ENCODE measurements at places on chromosomes 3 and 15.

- no peak for DNase-seq
Observed at GRCh38 chr3:12231431-12231830, 57.4 kb upstream of the PPARG start.

GRCh38 chr15:28014623-28015200, 84.4 kb downstream of the OCA2 start:
- DNase-seq: no peak

DNA sequence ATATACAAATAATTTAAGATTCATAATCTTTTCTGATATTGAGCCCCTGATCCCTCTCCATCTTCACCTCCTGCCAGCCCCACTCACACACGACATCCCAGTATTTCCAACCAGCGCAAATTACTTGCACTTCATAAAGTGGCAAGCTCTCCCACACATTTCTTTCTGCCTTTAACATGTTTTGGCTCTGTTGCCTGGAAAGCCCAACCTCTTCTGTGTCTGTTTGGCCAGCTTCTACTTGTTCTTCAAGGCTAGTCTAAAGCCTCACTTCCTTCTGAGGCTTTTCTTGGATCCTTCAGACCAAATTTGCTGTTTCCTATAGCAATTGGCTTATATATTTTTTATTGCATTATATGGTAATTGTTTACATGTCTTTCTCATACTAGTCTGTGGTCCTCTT, 5.1 kb upstream of the TM6SF1 start:
- DNase-seq: no peak

DNA sequence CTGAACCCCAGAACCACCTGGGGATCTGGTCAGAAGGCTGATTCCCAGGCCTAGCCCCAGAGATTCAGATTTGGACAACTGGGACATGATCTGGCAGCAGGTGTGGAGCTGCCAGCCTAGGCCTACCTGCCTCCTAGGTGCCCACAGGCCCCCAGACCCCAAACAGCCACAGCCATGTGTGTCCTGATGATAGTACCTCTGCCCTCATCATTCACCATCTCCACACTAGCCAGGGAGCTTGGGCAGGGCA, 34.7 kb downstream of the HMCES start:
- no peak for DNase-seq

DNA sequence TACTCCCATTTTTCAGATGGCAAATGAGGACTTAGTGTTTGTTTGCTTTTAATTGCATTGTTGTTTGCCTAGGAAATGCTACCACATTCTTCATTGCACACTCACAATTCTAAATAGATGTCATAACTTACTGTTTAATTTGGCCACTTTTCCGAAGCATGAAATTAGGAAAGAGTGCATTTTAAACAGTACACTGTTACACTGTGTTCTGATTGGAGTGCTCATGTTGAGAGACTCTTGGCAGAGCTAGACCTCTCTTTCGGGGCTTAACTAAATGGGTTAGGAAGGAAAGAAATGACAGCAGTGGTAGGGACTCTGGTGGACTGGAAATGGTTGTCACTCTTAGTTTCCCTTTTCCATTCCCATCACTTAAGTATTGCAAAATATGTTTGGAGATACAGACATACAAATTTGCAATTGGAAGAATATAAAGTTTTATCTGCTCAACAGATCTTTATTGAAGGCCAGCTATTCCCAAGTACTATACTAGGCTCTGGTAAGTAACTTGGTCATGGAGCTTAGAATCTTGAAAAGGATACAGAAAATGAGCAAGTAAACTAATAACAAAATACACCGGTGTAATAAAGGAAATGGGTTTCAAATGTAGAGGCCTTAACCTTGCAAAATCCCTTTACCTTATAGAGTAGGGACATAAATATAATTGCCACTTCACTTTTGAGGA, 90.2 kb downstream of the DCUN1D1 start:
- no peak for DNase-seq

- no peak for DNase-seq
Observed at GRCh38 chr3:119829420-119829819, 47.5 kb downstream of the NR1I2 start.

DNA sequence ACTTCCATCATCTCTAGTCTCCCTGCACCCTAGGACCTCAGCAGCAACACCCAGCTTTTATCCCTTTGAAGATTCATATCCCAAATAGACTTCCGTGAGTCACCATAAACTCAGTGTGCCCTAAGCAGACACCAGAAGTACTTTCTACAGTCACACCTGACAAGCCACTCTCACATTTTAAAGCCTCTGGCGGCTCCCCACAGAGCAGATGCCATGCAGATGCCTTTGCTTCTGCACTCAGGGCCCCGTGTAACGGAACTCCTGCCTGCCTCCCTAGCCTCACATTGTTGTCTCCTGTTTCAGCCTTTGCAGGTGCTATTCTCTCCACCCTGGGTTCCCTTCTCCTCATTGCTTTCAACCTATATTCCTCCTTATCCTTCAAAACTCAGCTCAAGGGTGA, 155.5 kb upstream of the SLC24A5 start:
- no peak for DNase-seq
